ENCODE measurements at places on chromosomes 2 and 18.

DNA sequence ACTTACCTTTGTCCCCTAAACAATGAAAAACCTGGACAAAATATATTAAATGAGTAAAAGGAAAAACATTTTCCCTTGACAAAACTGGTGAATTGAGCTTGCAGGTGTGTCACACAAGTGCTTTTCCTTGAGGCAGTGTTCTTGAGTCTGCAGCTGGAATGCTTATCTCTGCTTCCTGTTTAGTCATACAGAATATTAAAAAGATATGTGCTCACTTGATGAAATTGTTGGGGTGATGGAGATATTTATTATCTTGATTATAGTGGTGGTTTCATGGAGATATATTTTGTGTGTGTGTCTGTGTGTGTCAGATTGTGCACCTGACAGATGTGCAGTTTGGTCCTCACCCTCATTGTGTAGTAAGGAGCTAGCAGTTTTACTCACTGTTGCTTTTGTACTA is 3.3 kb downstream of the TAF1B start:
- peak; percentile 68 for DNase-seq

GRCh38 chr2:112814278-112814677 is 22.3 kb downstream of the IL1B start:
- peak; percentile 55 for DNase-seq

- peak; percentile 70 for DNase-seq
Observed at GRCh38 chr2:168607992-168608391, 151.9 kb downstream of the CERS6 start.

- peak; percentile 79 for DNase-seq
Observed at GRCh38 chr2:74747411-74748080, 86.4 kb upstream of the HK2 start.

DNA sequence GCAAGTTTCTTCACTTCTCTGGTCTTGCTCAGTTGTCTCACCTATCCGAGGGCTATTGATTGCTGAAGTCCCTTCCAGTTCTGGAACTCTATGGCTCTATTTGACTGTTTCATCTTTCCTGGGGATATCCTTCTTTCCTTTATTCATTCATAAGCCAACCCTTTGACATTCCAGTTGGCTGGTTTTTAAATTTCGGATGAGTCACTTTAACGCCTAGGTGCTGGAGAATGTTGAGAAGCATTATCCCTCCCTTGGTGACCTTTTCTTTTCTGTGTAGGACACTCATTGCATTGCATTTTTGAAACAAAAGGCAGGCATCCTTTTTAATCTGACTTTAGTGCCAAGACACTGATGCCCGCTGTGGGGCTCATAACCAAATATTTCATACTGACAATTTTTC is 307.1 kb downstream of the TSN start:
- DNase-seq, result no peak
